ENCODE measurements at places on chromosomes 6 and 20.

DNA sequence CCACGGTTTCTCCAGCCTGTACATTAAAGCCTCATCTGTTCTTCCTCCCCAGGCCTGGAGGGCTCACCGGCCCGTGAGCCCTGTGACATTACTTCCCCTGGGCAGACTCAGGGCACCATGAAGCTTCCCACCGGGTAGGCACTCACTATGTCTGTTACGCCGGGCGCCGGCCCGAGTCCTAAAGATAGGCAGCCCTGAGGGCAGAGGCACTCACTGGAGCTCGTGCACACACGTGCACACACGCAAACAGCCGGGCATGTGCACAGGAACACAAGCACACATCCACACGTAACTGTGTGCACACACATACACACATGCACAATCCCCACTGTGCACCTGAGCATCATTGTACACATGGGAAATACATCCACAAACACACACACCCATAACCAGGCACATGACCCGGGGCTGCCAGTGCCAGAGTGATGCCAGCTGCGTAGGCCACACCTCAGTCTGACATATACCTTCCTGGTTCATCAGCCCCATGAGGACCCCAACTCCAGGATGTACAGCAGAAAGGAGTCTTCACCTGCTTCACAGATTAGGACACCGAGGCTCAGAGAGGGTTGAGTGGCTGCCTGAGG lies 83.7 kb downstream of the YTHDF1 start:
- no peak for DNase-seq

GRCh38 chr6:11869672-11870340 lies 91.2 kb upstream of the ADTRP start:
- DNase-seq, result no peak

GRCh38 chr6:126041516-126041915 lies 55.2 kb downstream of the TRMT11 start:
- no peak for DNase-seq

DNA sequence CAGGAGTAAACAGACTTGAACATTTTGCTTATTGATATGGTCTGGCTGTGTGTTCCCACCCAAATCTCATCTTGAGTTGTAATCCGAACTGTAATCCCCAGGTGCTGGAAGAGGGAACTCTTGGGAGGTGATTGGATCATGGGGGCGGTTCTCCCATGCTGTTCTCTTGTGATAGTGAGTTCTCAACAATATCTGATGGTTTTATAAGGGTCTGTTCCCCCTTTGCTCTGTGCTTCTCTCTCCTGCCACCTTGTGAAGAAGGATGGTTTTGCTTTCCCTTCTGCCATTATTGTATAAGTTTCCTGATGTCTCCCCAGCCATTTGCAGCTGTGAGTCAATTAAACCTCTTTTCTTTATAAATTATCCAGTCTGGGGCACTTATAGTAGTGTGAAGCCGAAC lies 40.0 kb downstream of the MYLIP start:
- no peak for DNase-seq

GRCh38 chr6:98669371-98669770 lies 165.0 kb upstream of the POU3F2 start:
- DNase-seq, result no peak

DNA sequence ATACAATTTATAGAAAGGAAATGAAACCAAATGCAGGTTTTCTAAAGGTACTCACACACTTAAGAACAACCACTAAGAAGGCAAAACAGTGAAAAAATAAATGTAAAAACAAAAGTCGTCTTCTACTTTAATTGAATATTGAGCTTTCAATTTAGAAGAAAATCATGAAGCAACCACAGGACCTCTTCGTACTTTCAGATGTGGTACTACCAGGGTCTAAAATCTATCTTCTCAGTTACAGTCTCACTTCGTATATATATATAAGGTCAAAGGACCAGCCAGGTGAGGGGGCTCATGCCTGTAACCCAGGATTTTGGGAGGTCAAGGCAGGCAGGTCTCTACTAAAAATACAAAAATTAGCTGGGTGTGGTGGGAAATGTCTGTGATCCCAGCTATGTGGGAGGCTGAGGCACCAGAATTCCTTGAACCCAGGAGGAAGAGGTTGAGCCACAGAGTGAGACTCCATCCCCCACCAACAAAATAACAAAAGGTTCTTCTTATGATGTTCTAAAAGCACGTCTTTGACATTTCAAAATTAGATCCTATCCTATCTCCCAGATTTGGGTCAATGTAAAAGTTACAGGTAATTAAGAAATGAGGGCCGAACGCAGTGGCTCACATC lies 12.5 kb downstream of the ROMO1 start:
- DNase-seq, result no peak

DNA sequence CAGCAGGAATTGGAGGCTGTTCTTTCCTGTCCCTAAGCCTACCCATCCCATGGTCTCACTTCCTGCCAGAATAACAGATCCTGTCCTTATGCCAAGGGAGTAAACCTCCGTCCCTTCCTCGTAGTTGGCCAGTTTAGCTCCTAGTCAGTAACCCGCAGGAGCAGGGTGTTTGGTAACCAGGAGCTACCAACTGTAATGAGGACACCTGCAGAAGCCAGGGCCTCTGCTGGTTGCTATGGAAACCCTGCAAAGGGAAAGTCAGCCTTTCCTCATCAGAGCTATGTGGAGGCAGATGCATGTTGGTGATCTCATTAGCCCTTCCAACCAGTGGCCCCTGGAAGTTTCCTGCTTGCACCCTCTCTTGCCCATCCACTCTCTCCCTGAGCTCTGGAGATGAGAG lies 368.2 kb upstream of the SULF2 start:
- no peak for DNase-seq

All from LoVo (cell line).